ENCODE measurements at places on chromosomes 12 and 14. TPM values are rescaled to one million over a fixed set of nuclear protein-coding genes. Genes with fewer than 3 reads are reported as not detected.

NDUFA12 gene
- 160 TPM for total RNA-seq

DNA sequence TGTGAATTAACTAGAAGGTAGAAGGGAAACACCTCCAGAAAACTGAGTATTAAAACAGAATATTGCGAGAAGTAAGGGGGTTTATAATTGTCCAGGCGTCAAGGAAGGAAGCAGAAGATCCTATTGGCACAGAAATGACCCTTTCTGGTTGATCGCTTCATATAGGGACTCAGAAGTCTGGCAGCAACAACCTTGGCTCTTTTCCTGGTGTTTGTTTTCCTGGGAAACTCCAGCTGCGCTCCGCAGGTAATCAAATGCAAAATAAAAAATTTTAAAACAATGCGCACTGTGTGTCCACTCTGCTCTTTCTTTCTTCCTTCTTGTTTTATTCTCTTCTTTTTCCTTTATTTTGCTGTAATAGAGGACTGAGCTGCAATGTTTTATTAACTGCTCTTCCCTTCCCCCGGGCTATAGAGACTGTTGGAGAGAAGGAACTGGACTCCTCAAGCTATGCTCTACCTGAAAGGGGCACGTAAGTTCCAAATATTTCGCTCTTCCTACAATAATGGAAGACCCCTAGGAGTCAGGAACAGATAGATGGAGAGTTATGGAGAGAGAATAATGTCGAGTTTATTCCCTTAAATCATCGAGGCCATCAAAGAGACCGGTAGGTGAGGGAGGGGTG, 737 bp downstream of the SPX start:
- H3K4me1 ChIP-seq = peaks cover 2% of the 10 kb centered on the region
- no peak overlapping the region for H3K27ac ChIP-seq

DNA sequence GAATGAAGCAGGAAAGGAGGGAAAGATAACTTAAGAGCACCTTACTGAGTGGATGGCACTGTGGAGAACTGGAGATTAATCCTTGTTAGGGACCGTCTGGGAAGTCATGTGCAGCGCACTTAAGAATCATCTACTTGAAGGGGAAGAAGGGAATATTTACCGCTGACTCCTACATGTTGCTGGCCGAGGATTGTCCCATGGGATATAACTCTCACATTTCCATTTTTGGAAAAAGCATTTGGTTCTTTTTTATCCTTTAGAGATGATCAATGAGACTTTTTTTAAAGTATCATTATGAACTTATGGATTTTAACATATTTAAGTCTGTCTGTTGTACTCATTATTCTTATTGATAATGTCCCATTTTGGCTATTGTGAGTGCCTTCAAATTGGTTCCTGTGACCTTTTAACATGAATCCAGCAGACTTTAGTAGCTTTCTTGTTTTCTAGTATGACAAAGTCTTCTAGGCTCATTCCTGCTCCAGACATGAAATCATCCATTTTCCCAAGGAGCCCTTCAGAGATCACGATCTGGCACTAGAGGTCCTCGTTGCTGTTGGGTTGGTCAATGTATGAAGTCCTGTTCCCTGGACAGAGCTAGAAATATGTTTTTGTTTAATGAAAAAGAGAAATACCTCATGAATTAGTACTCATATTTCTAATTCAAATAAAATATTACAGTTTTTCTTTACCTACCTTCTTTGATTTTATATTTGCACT, 20.2 kb upstream of the FAM234B start:
- DNase-seq = no peak
- no peaks in the 10 kb centered on the region for H3K36me3 ChIP-seq
- peaks cover 6% of the 10 kb centered on the region for H3K27me3 ChIP-seq

GALNT8 gene
- total RNA-seq = 0.26 TPM

DNA sequence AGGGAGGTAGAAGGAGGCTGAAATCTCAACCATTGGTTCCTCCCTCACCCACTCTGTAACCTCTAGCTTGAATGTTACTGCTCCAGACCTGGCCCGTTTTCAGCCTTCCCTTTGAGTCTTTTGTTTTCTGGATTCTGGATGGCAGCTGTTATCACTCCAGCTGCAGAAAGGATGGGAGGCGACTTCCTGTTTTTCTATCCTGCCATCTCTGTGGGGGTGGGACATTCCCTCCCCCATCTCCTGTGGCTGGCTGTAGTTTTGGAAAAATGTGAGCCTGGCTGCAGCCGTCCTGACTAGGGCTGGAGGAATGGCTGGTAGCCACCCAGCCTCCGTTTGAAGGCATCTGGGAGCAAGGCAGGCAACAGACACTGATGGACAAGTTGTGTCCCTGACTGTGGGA, 2.9 kb upstream of the PPFIBP1 start:
- peaks cover 6% of the 10 kb centered on the region for H3K27me3 ChIP-seq
- no peak overlapping the region for H3K4me3 ChIP-seq
- no peaks in the 10 kb centered on the region for H3K36me3 ChIP-seq
- H3K27ac ChIP-seq = no peak overlapping the region

- no peak overlapping the region for H3K4me3 ChIP-seq
- DNase-seq = no peak
- no peak overlapping the region for H3K27ac ChIP-seq
- H3K36me3 ChIP-seq = no peaks in the 10 kb centered on the region
- H3K4me1 ChIP-seq = no peaks in the 10 kb centered on the region
- peaks cover 5% of the 10 kb centered on the region for H3K27me3 ChIP-seq
These were observed 216.7 kb downstream of the NUAK1 start for GRCh38 chr12:105921872-105922669.

- no peak overlapping the region for H3K27ac ChIP-seq
- DNase-seq = no peak
- no peak overlapping the region for H3K4me3 ChIP-seq
- H3K4me1 ChIP-seq = no peaks in the 10 kb centered on the region
- H3K27me3 ChIP-seq = peaks cover 5% of the 10 kb centered on the region
These were observed 10.2 kb upstream of the NYNRIN start for GRCh38 chr14:24388474-24389179.

DNA sequence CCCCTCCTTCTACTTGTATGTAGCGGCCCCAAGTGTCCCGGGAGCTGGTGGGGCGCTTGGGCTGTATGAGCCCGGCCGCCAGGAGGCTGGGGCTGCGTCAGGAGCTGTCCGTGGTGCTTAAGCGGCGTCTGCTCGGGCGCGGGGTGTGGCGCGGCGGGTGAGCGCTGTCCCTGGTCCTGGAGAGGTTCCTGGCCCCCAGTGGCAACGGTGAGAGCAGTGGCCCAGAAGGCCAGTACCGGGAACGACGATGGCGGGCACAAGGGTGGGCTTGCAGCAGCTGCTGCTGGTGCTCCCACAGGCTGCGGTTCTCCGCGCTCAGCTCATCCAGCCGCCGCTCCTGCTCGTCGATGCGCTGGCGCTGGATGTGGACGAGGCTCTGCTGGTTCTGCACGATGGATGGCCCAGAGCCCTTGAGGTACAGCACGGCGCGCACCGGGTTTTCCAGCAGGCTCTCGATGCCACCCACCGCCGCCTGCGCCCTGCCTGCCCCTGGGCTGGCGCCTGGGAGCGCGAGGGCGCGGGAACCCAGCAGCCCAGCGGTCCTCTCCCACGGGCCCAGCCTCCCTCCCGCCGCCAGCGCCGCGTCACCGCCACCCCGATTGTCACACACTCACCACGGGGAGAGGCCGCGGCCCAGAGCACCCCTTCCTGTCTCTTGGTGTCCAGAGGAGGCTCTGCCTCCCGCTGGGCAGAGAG, 41.9 kb upstream of the FKBP4 start:
- peaks cover 21% of the 10 kb centered on the region for H3K27me3 ChIP-seq
- H3K36me3 ChIP-seq = no peaks in the 10 kb centered on the region
- H3K4me3 ChIP-seq = no peak overlapping the region
- H3K27ac ChIP-seq = no peak overlapping the region
- no peaks in the 10 kb centered on the region for H3K4me1 ChIP-seq

GRCh38 chr12:111029732-111030131, 109.4 kb upstream of the MYL2 start:
- no peaks in the 10 kb centered on the region for H3K36me3 ChIP-seq
- H3K4me3 ChIP-seq = no peak overlapping the region
- H3K4me1 ChIP-seq = peaks cover 4% of the 10 kb centered on the region
- no peak for DNase-seq

GRCh38 chr14:103593577-103593976, 30.8 kb downstream of the COA8 start:
- no peak overlapping the region for H3K27ac ChIP-seq
- no peak overlapping the region for H3K4me3 ChIP-seq
- H3K27me3 ChIP-seq = no peaks in the 10 kb centered on the region
- no peak for DNase-seq
- no peaks in the 10 kb centered on the region for H3K36me3 ChIP-seq

Measured in activated naive CD4-positive, alpha-beta T cell treated with anti-CD3 and anti-CD28 coated beads for 36 hours (primary cell).